ENCODE measurements at places on chromosomes 1 and 21.

DNA sequence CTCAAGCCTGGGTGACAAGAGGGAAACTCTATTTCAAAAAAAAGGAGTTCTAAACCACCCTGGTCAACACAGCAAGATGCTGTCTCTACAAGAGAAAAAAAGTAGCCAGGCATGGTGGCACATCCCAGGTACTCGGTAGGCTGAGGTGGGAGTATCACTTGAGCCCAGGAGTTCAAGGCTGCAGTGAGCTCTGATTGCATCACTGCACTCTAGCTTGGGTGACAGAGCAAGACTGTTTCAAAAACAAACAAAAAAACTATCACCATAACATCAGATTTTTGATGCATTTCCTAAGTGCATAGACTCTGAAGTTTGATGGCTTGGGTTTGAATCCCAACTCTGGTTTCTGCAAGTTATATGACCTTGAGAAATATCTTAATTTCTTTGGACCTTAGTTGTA is 9.6 kb downstream of the ELOA start:
- no peak for DNase-seq

DNA sequence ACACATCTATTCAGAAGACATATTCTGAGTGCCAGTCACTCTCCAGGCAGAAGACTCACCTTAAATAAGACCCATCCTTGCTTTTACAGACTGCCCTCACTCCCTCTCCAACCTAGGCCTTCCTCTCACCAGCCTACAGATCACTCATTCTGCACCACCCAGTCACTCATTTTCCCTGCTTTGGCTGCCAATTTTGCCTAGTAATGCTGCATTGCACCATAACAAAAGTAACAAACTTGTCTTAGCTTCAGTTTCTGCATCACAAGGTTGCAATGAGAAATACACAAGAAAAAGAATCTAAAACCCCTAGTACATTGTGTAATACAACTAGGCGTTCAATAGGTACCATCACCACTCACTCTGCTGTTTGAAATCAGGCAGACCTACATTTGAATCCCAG is 292.4 kb downstream of the PLPP3 start:
- DNase-seq: no peak

- no peak for DNase-seq
These were observed 41.0 kb downstream of the CRYAA start for GRCh38 chr21:43209575-43210453.

GRCh38 chr21:34743831-34744230 is 75.0 kb downstream of the CLIC6 start:
- DNase-seq: no peak

GRCh38 chr1:206816390-206817287 is 44.3 kb upstream of the IL10 start:
- no peak for DNase-seq

- DNase-seq: no peak
These were observed 47.5 kb downstream of the FOXO6 start for GRCh38 chr1:41408691-41409090.

- DNase-seq: no peak
These were observed 35.2 kb downstream of the JUN start for GRCh38 chr1:58748666-58749065.

- no peak for DNase-seq
These were observed 15.4 kb downstream of the GGPS1 start for GRCh38 chr1:235343726-235344125.

DNA sequence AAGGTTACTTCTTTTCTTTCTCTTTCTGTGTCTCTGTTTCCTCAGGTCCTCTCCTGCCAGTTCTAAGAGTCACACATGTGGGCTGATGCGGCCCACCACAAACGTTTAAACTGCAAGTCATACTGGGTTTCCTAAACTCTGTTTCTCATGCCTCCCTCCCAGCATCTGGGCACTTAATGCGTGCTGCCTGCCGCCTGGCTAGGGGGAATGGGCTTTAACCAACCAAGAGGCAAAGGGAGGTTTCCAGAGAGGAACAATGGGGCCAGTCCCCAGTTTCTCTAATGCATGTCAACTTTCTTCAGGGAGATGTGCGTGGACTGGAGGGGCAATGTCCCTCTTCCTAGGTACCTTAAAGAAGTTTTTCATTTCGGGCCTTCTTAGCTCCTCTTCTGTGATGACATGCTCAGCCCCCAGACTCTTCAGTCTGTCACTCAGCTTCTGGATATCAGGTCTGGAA is 19.9 kb upstream of the SRSF4 start:
- DNase-seq: no peak

- no peak for DNase-seq
These were observed 102.9 kb downstream of the EPB41 start for GRCh38 chr1:29017235-29017634.

DNA sequence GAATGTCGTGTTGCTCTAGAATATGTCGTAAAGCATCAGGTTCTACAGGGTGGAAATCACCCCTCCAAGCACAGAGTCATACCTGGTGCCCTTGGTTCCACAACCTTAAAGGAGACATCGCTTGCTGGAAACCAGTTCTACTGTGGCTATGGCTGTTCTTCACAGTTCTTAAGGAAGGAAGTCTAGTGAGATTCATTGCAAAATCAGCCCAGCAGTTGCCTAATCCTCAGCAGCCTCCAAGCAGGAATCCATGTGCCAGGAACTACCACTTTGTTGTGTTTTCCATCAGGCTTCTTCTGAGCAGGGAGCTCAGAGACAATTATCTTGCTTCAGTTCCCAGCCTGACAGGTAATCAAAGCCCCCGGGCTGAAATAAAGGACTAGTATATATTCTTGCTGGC is 45.0 kb upstream of the SLC35F3 start:
- no peak for DNase-seq

GRCh38 chr1:228457017-228457395 is 30.2 kb upstream of the RNF187 start:
- no peak for DNase-seq

- DNase-seq: no peak
These were observed 161.2 kb upstream of the SNX7 start for GRCh38 chr1:98500324-98500723.

DNA sequence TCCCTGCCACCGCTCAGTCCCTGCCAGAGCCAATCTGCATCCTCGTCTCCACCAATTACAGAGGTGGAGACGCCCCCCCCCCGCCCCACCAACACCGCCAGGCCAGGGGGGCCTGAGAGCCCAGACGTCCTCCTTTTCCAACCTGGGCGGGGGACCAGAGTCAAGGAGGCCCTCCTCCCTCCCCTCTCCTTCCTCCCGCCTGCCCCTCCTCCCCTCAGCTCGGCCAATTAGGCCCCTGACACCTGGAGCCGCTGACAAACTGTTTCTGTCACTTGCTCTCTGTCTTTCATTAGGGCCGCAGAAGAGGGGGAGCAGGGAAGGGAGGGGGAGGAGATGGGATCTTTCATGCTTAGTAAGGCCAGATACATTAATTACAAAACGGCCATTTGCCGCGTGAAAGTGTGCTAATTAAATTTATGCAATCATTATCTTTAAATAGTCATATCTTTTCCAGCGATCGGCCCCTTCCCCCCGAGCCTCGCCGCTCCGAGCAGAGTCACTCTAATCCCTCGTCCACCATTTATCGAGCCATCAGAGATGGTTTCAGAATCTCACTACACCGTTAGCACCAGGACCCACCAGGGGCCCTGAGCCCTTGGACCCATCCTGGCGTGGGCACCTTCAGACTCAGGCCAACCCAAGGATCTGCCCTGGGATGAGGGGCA is 94.7 kb downstream of the PAX7 start:
- DNase-seq: no peak

- DNase-seq: no peak
These were observed 150.6 kb upstream of the UBE2U start for GRCh38 chr1:64052777-64053176.

- no peak for DNase-seq
These were observed 74.1 kb downstream of the ADARB1 start for GRCh38 chr21:45148316-45148990.
